Stimulated activated CD8-positive, alpha-beta memory T cell treated with anti-CD3 and anti-CD28 coated beads, Interleukin-2, amount 100 ng/mL, for 1 hour (primary cell): ENCODE measurements at places on chromosomes 7 and 10.

- no peak for DNase-seq
Measured at GRCh38 chr10:124451276-124451675, 1.4 kb upstream of the NKX1-2 start.

DNA sequence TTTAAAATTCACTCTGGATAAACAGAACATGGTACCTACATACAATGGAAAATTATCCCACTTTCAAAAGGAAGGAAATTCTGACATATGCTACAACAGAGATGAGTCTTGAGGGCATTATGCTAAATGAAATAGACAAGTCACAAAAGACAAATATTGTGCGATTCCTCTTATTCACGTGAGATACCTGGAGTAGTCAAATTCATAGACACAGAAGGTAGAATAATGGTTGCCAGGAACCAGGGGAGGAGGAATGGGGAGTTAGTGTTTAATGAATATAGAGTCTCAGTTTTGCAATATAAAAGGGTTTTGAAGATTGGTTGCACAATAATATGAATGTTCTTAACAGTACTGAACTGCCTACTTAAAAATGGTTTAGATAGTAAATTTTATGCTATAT lies 69.8 kb upstream of the WAC start:
- no peak for DNase-seq

- no peak for DNase-seq
Measured at GRCh38 chr10:119755446-119755845, 29.6 kb downstream of the INPP5F start.

- DNase-seq = no peak
Measured at GRCh38 chr7:68720697-68721096, 877.6 kb upstream of the AUTS2 start.

DNA sequence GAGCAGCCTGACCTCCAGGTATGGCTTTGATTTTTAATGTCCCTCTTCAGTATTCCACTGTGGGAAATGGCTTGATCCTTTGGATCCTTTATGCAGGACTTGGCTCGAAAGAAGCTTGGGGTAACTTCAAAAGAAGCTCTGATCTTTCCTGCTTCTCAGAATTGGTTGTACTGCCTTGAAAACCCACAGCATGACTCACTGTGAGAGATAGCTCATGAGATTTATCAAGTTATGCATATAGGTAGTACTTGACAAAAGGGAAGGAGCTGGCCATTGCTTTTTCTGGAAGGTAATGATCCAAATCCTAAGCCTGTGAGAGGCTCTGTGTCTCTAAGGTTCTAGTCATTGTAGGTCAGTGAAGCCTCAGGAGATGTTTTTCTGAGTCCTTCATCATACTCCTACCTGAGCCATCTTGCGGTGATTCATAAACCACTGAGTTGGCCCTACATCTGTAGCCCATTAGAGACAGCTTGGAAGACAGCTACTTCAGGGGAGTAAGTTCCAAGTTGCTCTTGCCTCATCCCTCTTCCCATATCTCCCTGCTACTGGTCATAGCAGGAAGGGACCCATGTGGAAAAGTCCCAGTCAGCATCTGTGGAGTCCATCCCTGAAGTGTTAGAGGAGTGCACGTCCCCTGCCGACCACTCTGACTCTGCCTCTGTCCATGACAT lies 36.7 kb upstream of the NFKB2 start:
- DNase-seq = no peak

DNA sequence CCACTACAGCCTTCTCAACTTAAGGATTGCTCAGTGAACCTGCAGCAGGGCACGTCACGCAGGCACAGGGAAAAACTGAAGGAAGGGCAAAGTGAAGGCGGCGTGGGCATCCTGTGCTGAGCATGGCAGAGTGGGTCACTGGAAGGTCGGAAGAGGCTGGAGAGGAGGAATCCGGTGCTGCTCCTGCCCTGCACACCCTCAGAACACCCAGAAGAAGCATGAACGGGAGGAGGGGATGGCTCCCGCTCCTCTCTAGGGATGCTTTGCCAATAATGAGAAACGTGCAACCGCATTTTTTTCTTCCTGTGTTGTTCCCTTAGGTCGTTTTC lies 175.1 kb downstream of the TNS3 start:
- no peak for DNase-seq

DNA sequence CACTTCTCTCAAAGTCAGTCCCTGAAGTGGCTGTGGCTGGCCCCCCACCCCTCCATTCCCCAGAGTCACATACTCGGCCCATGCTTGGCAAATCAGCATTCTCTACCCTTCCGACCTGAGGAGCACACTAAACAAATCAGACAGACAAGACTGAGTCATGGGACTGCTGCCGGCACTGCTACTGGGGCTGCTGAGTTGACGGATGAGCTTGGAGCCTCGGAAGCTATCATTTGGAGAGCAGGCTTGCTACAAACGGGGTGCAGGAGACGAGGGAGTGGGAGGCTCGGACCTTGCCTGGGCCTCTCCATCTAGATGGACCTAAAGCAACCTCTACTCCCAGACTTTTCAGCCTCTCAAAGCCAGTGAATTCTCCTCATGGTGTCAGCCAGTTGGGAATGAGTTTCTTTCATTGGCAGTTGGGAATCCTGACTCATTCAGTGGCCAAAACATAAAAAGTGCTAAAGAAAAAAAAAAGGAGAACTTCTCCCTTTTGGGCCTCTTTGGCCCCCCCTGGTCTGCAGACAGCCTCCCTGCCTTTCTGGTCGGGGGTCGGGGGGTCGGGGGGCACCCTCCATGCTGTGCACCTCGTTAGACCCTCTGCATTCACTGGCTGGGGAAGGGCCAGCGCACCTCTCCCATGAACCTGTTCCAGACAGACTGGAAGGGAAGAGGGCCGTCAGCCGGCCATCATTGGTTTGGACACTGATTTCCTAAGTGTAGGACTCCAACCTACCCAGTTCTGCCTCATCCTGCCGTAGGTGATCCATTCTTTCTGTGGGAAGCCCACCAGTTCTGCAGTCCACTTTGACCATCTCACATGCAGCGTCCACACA lies 52.3 kb upstream of the COL13A1 start:
- no peak for DNase-seq

DNA sequence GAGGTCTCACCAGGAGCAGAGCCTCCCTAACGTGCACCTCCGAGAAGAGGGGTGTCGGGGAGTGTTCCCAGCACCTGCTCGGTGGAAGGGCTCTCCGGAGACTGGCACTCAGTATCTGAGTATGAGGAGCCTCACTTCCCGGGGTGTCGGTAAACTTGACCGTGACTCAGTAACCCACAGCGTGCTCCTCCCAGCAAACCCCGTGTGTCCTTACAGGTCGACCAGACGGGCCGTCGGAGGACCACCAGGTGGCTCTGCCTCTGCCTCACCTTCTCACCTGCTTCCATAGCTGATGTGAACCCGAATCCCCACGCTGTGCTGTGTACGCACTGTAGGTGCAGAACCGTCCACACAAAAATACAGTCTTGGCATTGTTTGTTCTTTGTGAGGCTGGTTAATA lies 29.0 kb upstream of the KNDC1 start:
- no peak for DNase-seq
